ENCODE measurements at places on chromosomes 3 and 15.

DNA sequence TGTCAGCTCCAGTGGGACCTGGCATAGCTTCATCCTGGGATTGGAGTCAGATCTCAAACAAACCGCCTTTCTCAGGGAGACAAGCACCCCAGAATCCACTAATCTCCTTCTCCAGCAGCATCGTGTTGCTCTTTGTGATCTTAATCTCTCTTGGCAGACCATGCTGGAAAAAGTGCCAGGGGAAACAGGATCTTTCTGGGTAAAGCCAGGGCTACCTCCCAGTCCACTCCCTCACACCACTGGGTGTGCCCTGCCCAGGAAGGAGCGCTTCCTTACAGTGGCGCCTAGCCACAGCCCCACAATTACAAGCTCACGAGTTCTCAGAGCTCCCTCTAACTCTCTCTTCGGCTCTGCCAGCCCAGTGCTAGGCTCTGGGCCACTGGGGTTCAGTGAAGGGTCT lies 32.2 kb downstream of the RPLP1 start:
- no peak for DNase-seq

GRCh38 chr3:11727207-11727606 lies 83.5 kb upstream of the VGLL4 start:
- no peak for DNase-seq

DNA sequence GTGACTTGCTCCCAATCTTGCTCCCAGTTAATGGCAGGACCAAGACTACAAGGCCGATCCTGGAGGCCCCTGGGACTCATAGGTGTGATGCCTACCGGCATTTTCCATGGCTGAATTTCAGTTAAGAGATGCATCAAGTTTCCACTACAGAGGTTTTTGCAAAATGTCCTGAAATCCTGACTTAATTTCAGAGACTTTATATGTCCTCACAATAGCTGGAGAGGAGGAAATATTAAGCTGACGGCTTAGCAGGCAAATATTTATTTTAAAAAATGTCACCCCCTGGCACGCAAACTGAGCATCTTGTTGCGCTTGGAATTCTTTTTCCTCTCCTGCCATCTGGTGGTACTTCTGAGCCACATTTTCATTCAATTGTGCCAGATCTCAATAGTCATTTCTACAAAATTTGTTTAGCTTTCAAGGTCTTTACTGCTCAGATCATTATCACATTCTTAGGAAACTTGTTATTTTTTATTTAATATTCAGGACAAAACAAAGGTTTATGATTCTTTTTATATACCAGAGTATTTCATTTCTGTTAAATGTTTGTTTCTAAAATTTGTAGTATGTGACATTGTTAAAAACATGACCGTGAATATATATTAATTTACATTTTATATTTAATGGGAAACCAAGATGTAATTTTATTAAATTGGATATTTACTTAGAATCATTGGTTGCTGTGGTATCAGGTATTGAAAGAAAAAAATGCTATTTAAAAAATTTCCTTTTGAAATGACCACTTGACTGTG lies 189.2 kb upstream of the THRB start:
- DNase-seq: peak; percentile 67

DNA sequence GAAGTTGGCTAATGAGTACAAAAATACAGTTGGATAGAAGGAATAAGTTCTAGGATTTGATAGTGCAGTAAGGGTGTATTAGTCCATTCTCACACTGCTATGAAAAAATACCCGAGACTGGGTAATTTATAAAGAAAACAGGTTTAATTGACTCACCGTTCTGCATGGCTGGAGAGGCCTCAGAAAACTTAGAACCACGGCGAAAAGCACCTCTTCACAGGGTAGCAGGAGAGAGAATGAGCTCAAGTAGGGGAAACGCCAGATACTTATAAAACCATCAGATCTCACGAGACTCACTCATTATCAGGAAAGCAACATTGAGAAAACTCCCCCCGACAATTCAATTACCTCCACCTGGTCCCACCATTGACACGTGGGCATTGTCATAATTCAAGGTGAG lies 483.3 kb downstream of the TUSC7 start:
- DNase-seq: no peak

DNA sequence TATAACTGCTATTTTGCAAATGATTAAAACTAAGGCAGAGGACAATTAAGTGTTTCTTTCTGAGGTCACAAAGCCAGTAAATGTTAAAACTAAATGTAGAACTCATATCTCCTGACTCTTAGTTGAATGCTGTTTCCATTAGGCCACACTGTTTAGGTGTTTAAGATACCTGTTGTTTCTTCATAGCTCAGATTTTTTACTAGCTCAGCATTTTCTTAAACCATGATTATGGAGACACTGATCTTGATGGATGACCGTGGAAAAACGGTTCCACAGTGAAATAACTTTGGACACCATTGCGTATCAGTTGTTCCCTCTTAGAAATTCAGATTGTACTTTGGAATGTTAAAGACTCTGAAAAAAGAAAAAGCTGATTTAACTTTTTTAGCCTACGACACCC lies 177.5 kb downstream of the TCF12 start:
- no peak for DNase-seq

DNA sequence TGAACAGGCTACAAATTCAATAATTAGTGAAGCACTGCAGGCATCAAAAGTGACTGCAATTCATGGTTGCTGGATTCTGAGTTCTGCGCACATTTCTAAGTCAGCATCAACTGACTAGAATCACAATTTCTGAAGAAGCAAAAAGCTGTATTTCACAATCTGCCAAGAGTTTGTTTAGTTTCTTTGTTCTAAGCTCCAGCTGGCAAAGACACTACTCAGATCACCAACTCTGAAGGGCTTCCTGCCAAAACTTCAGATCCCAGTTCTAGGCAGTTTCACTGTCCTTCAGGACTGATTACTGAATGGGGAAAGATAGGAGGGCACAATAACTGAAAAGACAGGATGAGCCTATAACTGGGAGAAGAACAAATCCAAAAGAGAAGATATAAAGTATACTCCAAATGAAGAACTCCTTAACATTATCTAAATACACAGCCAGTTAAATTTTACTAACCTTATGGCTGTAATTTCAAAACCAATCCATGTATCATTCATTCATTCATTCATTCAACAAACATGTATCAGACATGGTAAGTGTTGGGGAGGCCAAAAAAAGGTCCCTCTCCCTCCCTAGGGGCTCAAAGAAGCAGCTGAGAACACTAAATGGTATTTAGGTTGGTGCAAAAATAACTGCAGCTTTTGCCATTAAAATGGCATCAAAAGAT lies 17.1 kb downstream of the TJP1 start:
- DNase-seq: peak; percentile 29

GRCh38 chr3:172174513-172175253 lies 135.3 kb downstream of the FNDC3B start:
- no peak for DNase-seq

Data from A549 (cell line).